Kidney tubule cell (primary cell): ENCODE measurements at places on chromosomes 6 and 20.

DNA sequence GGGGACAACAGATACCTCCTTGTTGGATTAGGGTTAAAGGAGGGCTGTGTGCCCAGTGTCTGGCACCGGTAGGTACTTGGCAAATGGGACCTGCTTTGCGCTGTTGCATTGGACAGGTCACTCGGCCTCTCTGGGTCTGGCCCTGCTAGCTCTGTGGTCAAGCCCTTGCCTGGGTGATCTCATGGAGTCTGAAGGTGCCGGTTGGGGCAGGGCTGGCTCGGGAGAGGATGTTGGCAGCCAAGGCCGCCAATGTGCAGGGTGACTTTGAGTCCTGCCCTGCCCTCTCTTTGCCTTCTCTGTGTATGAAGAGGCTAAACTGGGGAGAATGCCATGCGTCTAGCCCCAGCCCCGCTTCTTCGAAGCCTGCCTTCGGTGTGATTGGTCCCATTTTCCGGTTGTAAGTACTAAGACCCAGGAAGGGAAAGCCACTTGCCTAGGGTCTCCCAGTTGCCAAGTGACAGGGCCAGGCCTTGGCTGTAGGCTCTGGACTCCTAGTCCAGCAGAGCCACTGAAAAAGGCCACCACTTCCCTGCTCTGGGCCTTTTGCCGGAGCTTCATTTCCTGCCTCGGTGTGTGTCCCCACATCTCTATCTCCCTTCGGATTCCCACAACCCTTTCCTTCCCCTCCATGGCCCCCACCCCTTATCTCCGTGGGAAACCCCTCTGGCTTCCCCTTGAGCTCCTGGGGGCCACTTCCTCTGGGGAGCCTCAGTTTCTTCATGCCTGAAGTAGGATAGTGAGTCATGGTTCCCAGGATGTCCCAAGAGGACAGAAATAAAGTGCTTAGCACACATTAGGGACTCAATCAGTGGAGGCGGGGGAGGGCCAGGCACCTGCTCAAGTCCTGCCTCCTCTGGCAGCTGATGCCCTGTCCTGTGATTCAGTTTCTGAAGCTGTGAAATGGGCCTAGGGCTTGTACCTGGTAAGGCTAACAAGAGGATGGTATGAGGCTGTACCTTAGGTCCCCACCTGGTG, 3.9 kb downstream of the SRC start:
- DNase-seq = peak; percentile 61

DNA sequence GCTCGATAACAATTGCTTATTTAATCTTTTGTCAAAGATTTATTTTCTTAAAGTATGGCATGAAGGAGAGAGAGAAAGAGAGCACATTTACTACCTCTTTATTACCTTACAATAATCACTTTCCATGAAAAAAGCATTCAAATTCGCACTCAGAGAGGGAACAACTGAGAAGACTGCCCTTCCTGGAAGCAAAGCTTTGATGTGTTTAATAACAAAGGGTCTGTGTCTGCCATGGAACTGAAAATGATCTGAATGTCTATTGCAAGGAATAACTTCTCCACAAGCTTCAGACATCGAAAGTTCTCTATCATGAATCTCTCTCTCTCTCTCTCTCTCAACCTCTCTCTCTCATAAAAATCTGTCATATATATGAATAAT, 308.9 kb downstream of the HDGFL1 start:
- no peak for DNase-seq

- DNase-seq = no peak
Measured at GRCh38 chr20:63959699-63960075, 3.5 kb upstream of the UCKL1 start.

GRCh38 chr20:39607141-39607540, 645.0 kb downstream of the DHX35 start:
- DNase-seq = peak; percentile 73

DNA sequence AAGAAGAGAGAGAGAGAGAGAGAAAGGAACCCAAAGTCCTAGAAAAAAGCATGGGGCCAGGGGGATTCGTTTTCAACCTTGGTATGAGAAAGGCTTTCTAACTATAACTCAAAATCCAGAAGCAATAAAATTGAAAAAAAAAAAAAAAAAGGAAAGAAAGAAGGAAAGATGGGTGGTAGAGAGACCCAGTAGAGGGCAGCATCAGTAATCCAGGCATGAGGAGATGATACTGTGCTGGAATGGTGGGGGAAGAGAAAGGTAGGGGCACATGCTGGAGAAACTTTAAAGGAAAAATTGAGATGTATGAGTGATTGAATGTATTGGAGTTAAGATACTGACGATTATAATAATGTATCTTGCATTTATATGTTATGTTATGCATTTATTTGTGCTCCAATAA, 1040.7 kb upstream of the FLRT3 start:
- DNase-seq = no peak

DNA sequence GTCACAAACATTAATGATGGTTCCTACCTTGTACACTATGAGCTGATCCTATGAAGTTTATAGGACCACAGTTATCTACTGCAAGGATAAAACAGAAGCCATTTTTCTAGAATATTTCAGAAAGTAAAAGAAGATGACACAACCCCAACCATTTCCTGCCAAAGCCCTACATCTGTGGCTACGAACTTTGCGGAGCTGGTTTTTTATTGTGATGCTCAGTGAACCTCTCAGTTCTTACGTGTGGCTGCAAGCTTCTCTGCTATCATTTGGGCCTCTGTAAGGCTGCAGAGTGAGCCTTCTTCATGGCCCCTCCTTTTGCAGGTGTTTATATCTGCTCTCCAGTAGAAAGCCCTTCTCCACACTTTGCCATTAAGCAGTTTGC, 17.8 kb upstream of the TAGAP start:
- no peak for DNase-seq
